ENCODE measurements at places on chromosomes 7 and 10. TPM values are rescaled to one million over a fixed set of nuclear protein-coding genes. Genes with fewer than 3 reads are reported as not detected.

Gene CPA5
- total RNA-seq: 0.13 TPM

DNA sequence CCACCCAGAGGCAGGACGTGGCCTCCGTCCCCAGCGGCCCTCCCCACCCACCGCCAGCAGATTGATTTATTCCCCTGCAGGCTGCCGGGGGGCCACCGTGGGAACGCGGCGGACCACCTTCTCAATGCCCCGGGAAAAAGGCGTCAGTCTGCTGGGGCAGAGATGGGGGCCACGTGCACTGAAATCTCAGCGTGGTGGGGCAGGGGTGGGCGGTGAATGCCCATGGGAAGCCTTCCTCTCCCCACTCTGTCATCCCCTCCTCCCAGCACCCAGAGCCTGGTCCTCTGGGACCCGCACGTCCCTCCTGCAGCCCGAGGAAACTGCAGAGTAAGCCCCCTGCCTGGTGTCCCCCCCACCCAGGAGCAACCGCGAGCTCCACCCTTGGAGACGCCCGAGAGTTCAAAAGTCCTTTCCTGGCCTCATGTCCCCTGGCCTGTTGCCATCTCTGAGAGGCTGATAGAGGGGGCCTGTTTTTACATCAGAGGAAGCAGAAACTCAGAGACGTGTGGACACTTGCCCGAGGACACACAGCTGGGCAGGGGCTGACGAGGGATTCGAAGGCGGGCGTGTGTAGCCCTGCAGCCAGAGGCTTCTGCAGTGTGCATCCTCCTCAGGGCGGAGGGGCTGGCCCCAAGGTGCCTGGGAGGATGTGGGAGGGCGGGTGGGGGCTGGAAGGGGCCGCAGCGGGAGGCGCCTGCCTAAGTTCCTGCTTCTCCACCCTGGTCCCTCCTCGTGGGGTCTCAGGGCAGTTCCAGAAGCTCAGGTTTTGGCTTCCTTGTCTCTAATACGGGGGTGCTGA lies 21.8 kb downstream of the UNCX start:
- no peak for DNase-seq

DNA sequence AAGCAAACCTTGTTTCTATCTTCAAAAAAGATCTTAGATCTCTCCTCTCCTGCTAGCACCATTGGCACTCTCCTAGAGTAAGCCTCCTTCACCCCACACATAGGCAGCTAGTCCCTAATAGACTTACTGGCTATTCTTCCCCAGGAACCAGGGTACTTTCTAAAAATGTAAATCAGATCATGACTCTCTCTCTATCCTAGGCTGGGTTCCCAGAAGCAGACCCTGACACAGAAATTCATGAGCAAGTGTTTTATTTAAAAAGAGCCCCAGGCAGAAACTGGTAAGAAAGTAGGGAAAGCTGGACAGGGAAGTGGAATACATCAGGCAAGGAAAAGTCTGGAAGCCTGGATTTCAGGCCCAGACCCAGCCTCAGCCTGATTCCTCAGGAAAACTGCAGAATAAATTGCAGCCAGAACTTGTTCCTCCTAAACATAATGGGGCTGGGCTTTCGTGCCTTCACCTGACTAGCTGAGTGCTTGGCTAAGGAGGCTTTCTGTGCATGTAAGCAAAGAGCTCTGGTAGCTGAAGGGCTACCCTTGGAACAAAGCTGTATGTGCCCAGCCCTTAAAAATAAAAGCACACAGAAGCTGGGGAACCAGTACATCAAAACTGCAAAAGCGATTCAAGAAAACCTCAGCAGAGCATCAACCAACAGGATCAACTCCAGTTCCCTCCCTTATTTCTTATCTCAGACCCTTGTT lies 18.8 kb upstream of the SORBS1 start:
- DNase-seq: no peak

GRCh38 chr10:124911124-124912067 lies 30.5 kb upstream of the ZRANB1 start:
- DNase-seq: no peak

DNA sequence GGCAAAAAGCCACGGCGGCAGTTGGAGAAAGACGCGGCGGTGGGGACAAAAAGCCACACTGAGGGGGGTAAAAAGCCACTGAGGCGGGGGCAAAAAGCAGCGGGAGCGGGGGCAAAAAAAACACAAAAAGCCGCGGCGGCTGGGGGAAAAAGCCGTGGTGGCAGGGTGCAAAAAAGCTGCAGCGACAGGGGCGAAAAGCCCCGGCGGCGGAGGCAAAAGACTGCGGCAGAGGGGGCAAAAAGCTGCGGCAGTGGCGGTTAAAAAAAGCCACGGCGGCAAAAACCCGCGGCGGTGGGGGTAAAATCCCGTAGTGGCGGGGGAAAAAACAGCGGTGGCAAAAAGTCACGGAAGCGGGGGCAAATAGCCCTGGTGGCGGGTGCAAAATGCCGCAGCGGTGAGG lies 527.3 kb downstream of the ZNF33B start:
- DNase-seq: no peak

Gene PFKFB3
- 3.4 TPM for total RNA-seq

DNA sequence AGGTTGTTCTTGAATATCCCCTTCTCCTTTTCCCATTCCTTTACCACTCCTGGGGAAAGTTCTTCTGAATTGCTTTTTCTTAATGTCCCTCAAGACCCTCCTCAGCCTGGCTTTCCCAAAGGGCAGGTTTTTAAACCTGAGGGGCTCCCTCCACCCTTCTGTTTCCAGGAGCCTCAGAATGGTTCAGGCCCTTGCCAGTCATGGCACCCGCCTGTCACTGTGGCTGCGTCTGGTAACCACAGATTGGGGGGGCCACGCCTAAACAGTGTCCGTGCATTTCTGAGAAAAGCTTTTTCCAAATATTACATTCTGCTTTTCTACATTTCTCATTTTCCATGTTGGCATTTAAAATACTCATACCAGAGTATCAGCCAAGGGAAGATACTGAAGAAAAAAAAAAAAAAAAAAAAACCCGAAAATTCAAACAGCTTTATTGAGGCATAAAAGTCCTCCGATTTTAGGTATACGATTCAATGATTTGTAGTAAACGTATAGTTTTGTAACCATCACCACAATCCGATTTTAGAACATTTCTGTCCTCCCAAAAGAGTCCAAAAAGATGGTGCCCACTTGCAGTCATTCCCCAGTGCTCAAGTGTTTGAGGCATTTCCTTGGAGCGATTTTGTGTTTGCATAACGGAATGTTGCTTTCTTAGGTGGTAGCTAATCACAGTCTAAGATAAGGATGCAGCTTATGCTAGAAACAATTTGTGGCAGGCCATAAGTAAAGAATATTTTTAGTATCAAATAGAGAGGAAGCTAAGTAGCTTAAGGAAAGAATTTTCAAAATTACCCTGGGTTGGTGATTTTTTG lies 22.1 kb downstream of the HKDC1 start:
- no peak for DNase-seq

Gene CAV1
- 342 TPM for total RNA-seq

Gene GNGT1
- total RNA-seq: not detected

Gene ZNF425
- total RNA-seq: 1.9 TPM

DNA sequence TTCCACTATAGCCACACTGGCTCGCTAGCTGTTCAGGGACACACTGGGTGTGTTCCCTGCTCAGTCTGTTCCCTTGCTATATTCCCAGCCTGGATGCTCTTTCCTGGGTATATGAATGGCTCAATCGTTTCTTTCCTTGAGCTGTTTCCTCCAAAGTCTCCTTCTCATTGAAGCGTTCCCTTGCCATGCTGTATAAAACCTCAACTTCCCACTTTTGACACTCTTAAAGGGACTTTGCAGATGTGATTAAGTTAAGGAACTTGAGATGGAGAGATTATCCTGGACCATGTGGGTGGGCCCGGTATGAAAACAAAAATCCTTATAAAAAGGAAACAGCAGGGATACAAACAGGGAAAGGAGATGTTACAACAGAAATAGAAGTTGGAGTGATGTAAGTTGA lies 973.1 kb downstream of the LRMDA start:
- no peak for DNase-seq

DNA sequence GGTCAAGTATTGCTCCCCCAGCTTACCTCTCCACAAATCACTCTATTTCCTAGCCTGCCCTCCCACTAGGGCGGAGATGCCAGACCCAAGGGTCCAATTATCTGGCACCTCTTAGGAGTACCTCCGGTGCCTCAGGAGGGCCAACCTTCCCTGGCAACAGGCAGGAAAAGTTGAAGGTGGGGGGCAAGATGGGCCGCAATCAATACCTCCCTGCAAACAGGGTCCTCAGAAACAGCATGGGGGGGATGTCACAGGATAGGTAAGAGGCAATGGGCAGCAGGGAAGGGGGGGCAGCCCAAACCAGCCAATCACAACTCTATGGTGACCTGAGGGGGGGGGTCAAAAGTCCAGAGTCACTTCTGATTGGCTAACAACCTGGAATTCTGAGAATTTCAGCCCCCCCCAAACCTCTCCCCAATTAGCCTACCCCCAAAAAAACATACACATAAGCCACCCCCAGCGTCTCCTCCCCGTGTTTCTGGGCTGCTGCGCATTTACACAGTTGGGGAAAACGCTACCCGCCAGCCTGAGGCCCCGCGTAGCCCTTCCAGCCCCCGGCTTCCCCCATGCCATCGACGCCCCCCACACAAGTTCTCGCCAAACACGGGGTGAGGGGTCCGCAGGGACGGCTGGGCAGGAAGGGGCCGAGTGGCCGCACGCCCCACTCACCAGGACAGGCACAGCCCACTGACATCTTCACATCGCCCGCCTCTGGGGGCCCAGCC lies 589 bp downstream of the LDB1 start:
- peak; percentile 62 for DNase-seq

Gene EPO
- not detected for total RNA-seq

Gene CCDC172
- not detected for total RNA-seq

DNA sequence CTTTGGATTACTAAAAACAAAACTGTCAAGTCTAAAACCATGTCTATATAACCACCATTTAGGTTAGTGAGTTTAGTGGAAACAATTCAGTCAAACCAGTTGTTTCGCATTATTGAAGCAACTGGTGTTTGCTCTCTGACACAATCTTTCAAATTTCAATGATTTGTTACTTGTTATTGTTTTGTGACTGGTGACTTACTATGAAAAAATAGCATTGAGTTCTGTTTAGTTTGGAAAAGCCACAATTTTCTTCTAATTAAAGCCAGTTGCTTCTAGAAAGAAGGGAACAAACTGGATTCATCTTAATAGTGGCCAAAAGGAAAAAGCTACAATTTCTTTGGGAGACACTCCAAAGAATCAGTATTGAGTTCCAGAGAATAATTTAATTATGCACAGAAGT lies 30.4 kb downstream of the LAMB4 start:
- DNase-seq: no peak

Gene MYH16
- total RNA-seq: not detected

Gene C10orf71
- total RNA-seq: not detected

DNA sequence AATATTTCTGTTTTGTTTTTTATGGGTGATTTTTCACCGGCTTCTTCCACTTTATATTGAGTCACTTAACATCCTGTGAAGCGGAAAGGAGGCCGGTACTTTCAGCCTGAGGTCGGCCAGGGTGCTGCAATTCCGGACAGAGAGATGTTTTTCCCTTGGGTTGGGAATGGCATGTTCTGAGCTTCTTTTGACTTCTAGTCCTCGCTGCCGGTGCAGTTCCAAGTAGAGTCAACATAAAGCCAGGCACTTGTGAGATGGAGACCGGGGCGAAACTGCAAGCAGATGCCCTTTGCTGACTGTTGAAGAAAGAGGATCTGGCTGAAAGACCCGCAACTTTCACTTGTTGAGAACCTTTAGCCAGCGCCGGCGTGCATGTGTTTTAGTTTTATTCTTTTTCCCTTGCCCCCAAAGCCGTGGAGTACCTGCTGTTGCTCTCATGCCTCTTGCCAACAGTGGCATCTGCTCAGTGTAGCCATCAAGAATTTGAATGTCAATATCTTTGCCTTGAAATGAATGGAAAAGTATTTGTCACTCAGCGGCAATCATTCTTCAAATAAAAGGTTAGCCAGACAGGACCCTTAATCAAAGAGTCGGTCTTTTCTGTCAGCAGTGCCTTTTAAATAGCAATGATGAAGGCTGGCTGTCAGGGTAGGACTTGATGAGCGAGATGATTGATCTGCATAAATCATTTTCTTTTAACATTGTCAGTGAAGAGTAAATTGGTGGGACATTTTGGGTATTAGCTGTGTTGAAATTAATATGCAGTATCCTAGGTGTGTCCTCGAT lies 351.2 kb downstream of the LRMDA start:
- no peak for DNase-seq

Gene EGR2
- 0.56 TPM for total RNA-seq

DNA sequence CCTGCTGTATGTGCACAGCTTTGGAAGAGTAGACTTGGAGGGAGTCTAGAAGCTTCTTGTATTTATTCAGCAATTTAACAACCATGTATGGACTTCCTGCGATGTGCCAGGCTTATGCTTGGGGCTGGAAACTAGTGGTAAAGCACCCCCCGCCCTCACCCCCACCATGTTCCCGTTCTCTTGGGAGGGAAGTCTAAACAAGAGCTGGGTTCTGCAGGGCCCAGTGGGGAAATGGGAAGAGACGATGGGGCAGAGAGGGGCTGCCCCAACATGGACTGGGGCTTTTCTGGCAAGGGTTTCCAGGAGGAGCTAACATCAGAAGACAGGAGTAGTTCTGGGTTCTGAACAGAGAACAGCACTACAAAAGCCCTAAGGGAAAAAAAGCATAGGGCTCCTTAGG lies 8.0 kb downstream of the RASSF4 start:
- no peak for DNase-seq

Gene DOCK4
- total RNA-seq: 0.30 TPM

GRCh38 chr7:107803009-107803610 lies at the start of gene SLC26A3:
Gene SLC26A3, minus strand, starts transcription at chr7:107803223. Its CDS starts 8,714 bp downstream, at chr7:107794509.
- no peak for DNase-seq

GRCh38 chr10:78255796-78256638 lies 222.4 kb downstream of the RPS24 start:
- peak; percentile 95 for DNase-seq

GRCh38 chr10:21493784-21494183 lies 31.7 kb downstream of the SKIDA1 start:
- no peak for DNase-seq

Gene PAPOLB
- total RNA-seq: 0.94 TPM

DNA sequence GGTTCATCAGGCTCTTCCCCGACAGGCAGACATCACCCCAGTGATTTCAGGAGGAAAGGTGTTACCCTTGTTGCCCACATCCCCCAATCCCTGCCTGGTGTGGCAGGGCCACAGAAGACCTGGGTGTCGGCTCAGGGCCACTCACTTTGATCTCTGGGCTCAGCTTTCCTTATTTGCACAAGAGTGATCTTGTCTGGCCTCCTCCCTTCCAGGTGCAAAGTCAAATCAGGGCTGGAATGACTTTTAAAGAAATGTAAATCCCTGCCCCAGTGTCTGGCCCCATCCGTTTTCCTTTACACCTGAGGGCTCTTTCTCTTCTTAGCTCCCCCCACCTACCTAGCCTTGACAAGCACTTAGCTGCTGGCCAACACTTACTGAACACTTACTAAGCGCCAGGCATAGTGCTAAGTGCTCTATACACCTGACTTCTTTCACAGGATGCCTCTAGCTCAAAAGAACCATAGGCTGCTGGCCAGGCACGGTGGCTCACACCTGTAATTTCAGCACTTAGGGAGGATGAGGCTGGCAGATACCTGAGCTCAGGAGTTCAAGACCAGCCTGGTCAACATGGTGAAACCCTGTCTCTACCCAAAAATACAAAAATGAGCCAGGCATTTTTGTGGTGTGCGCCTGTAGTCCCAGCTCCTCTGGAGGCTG lies 979 bp upstream of the NODAL start:
- DNase-seq: no peak

GRCh38 chr10:74944205-74944604 lies 117.8 kb downstream of the KAT6B start:
- no peak for DNase-seq

All from MG63 (cell line).